ENCODE measurements at places on chromosomes 6 and 20.
A peak's percentile ranks its signal among the peaks of the same experiment; 100 is the strongest.

GRCh38 chr6:24574809-24575208 lies 71.2 kb downstream of the KIAA0319 start:
- DNase-seq = no peak

- no peak for DNase-seq
Measured at GRCh38 chr6:121439926-121440325, 4.5 kb downstream of the GJA1 start.

GRCh38 chr6:42769051-42769450 lies 12.8 kb upstream of the BICRAL start:
- DNase-seq = no peak

- no peak for DNase-seq
Measured at GRCh38 chr6:16985513-16986284, 116.2 kb upstream of the STMND1 start.

DNA sequence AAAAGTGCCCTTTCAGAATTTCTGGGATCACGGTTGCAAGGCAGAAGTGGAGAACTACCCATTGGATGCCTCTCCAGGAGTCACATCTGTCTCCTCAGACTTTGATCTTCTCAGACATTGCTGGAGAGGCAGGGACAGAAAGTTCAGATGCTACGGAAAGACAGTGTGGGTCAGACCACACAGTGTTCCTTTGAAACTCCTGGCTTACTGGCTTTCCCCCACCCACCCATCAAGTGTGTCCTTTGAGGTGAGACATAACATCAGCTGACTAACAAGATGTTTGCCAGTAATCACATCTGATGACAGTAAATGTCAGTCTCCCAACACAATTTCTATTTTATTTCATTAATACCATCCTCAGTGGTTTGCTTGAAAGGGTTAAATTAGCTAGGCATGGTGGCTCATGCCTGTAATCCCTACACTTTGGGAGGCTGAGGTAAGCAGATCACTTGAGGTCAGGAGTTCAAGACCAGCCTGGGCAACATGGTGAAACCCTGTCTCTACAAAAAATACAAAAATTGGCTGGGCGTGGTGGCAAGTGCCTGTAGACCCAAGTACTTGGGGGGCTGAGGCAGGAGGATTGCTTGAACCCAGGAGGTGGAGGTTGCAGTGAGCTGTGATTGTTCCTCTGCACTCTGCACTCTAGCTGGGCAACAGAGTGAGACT lies 67.2 kb upstream of the SNX9 start:
- DNase-seq = no peak

DNA sequence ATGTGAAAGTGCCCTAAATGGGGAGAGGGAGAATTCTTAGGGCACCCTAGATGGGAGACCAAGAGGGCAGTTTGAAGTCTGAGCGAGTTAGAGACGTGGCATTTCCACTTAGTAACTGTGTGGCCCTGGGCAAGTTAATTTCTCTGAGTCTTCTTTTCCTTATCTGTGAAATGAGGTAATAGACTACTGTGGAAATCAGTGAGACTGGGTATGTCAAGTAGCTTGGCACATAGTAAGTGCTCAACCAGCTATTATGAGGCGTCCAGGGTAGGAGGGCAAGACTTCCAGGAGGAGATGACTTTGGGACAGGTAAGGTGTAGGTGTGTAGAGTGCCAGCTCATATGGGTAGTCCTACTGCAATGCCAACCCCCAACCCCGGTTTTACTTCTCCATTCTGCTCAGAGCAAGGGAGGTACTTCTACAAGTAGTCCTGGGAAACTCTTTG lies 770 bp downstream of the KIF3B start:
- no peak for DNase-seq

GRCh38 chr6:89385156-89385667 lies 26.9 kb downstream of the RRAGD start:
- DNase-seq = peak; percentile 14

DNA sequence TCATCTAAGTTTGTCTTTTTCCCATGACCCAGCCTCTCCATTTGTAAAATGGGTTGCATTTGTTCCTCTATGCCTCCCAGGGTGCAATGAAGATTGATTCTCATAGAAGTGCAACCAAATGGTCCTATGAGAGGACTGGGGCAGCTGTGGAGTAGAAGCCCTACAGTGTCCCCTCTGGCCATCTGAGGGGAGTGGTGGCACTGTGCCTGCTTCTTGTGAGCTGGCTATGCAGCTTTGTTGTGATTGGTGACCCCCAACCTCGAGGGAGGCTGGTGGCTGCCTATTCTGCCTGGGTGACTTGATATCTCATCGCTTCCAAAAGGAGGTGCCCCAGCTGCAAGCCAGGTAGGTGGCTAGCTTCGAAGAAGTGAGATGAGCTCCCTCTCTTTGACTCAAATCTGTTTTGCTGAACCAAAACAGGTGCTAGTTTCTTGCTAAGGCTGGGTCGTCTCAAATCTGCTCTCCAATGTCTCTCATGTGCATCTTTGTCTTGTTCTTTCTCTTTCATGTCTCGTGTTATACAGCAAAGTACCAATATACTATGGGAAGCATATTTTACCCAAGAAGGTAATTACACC lies 33.9 kb downstream of the TXLNB start:
- no peak for DNase-seq

- DNase-seq = no peak
Measured at GRCh38 chr6:117266257-117267053, 1.1 kb downstream of the VGLL2 start.

DNA sequence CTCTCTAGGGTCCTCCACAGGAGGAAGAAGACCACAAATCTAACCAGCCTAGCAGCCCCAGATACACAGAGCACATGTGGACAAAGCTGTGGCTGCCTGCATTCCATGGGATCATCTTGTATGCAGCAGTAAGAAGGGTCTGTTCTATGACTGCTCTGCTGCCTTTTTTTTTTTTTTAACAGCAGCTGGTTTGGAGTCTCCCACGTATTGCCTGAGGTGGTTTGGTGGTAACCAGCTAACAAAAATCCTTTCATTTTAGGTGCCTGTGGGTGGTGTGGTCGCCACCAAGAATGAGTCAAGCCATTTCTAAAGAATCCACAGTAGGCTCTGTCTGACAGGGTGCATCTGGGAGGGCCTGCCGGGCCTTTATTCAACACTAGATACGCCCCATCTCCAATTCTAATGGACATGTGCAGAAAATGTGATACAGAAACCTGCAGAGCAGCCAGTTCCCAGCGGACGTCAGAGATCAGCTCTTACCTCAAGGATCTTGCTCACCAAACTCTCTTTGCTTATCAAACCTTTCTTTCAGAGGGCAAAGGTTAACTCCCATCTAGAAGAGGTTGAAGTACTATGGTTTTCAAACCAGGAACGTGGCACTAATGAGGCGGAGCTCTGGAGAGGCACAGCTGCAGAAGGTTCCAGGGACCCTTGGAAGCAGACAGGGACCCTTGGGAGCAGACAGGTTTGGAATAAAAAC lies 32.0 kb downstream of the GNAS-AS1 start:
- DNase-seq = peak; percentile 61

- peak; percentile 25 for DNase-seq
Measured at GRCh38 chr20:5056801-5057599, 55.7 kb upstream of the SLC23A2 start.

- no peak for DNase-seq
Measured at GRCh38 chr20:61570646-61571195, 318.7 kb downstream of the CDH4 start.

DNA sequence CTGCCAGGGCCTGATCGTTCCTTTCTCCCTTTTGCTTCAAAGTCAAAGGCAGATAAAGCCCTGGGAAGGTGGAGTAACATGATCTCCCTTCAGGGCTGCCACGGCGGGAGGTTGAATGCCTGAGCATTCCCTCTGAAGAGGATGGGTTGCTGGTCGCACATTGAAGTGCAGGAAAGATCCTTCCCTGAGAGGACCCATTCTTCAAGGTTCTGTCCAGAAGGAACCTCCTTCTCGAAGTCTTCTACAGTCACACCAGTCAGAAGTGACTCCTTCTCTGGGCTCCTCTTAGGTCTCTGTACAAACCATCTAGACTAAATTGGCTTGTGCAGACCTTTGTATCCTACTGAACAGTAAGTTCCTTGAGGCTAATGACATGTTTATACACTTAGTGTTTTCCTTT lies 192.6 kb upstream of the VGLL2 start:
- DNase-seq = no peak

- DNase-seq = peak; percentile 31
Measured at GRCh38 chr6:30357678-30358540, 13.0 kb downstream of the RPP21 start.

DNA sequence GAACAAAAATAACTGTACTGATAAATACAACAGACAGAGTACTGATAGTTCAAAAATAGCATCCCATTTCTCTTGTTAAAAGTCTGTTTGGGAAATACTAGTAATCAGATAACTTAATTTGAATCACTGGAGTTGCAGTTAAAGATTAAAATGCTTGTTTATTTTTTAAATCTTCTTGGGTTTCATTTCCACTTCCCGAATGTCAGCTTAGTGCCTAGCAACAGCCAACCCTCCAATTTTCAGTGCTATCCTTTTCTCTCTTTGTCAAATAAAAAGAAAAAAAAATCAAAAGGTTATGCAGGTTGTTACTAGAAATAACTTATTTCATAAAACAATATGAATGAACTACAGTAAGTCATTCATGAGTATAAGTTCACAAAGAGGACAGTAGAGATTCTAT lies 257.7 kb upstream of the STXBP5 start:
- DNase-seq = no peak

- DNase-seq = no peak
Measured at GRCh38 chr6:155523821-155524651, 68.4 kb upstream of the NOX3 start.

- no peak for DNase-seq
Measured at GRCh38 chr6:111992851-111993250, 61.1 kb upstream of the CCN6 start.

DNA sequence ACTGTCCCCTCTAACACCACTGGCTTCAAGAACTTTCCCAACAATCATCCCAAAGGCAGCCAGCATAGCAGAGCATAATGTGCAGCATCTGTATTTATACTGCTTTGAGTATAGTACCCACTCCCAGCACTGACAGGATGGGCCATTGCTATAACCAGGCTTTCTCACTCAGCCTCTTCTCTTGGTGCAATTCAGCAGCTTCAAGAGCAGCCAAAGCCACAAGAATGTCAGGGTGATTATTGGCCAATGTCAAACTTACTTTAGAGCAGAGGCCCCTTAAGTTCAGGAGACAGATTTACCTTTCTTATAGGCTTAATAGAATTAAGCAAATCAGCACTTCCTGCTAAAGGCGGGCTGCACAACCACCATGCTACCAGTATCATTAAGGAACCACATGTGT lies 232.4 kb upstream of the RSPO3 start:
- no peak for DNase-seq

- no peak for DNase-seq
Measured at GRCh38 chr20:43576108-43576507, 14.6 kb upstream of the IFT52 start.

DNA sequence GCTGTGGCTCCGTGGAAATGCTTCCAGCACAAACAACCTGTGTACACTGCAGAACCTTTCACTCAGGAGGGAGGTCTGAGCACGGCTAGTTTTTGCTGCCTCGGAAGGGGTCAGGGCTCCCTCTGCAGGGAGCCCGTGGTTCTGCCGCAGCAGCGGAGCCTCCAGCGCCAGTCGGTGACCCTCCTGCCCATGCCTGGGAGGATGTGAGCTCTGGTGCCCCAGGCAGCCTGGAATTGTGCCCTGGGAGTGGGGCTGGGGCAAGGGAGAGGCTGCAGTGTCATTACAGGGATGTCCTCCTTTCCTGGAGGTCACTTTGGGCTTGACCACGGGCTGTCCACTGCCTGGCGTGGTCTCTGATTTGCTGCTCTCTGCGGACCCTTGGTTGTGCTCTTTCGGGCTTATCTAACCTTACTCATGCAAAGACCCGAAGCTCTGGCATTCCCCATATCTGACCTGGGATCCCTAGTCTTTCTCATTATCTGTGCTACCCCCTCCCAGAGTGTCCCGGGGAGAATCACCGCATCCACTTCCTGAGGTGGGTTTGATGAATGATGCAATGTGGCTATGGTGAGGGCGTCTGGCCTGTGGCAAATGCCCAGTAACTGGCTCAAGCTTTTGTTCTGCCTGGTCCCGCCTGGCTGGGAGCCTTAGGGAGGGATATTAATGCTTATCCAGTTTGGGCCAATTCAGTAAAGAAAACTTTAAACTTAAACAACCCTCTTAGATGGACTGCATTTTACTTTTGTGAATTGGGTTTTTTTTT lies 59.6 kb upstream of the TAGAP start:
- no peak for DNase-seq

DNA sequence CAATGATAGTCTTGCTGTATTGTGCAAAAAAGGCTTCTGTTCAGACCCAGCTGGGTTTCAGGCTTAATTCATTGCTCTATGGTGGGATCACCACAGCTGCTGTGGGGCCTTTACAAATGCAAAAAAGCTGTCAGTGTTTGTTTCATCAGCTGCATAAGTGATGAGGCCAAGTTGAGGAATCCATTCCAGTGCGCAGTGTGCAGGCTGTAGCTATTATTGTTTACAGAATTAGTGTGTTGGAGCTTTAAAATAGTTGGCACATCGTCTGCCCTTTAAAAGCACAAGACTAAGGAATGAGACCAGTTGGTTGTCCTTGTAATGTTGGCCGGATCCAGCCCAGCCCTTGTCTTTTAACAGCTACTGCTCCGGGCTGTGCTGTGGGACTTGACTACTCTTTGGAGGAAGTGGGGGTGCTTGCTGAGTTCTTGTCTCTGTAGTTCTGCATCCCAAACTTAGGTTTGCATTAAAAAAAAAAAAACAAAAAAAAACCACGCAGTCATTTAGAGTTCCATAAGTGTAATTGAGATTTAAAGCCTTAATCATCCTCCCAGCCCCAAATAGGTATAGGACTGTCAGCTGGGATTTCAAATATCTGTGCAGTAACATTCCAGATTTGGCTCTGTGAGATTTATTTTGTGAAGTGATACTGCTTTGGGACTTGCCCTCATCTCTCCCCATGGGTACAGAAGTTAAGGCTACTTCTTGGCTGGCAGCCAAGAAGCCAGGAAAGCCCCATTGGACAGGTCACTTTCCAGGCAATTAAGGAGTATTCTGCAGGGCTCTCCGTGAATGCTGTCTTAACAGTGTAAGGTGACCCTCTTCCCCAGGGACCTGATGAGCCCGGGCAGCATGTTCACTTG lies 19.3 kb downstream of the JARID2 start:
- DNase-seq = no peak

DNA sequence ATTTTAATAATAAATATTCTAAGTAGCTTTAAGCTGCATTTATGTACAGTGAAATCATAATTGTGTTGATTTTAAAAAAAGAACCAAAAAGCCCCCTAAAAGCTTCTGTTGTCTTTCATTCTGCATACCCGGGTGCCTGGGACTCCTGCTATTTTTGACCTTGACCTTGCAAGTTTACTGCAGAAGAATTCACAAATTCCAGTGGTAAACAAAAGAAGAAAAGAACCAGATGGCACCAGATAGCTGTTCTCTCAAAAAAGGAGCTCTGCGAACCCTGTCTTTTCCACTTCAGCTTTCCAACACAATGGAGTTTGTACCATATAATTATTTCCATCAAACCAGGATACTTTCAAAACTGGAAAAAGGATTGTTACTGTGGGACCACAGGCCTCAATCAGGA lies 363.3 kb downstream of the SMOC2 start:
- no peak for DNase-seq

GRCh38 chr6:53532061-53532797 lies 12.7 kb downstream of the GCLC start:
- DNase-seq = no peak

- DNase-seq = no peak
Measured at GRCh38 chr6:106974336-106974998, at the start of gene CD24. CD24 (minus strand) TSS chr6:106974729; CDS start chr6:106974646, 83 bp downstream.

Data from HFF-Myc (cell line).